ENCODE measurements at places on chromosomes 4 and X.

DNA sequence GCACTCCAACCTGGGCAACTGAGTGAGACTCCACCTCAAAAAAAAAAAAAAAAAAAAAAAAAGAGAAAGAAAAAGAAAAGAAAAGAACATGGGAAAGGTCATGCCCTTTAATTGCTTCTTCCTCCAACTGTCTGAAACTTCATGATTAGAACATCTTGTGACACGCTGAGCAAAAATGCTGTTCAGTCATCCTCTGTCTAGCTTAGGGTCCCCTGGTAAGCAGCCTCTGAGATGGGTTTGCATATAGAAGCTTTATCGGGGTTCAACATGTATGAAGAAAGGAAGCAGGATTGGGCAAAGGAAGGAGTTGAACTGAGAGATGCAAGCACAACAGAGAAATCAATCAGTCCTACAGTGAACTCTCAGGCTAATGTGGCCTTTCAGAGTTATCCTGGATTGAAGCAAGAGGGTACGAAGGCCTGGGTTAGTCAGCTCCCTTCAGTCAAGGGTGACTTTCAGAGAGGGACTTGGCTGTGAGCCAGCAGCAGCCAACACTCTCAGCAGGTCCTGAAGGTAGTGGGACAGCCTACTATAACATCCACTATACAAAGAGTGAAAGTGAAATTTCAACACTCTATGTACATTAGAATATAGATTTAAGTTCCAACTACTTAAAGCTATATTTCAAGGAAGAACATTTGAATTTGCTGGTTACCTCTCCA lies 11.4 kb downstream of the MAOB start:
- DNase-seq, result no peak

DNA sequence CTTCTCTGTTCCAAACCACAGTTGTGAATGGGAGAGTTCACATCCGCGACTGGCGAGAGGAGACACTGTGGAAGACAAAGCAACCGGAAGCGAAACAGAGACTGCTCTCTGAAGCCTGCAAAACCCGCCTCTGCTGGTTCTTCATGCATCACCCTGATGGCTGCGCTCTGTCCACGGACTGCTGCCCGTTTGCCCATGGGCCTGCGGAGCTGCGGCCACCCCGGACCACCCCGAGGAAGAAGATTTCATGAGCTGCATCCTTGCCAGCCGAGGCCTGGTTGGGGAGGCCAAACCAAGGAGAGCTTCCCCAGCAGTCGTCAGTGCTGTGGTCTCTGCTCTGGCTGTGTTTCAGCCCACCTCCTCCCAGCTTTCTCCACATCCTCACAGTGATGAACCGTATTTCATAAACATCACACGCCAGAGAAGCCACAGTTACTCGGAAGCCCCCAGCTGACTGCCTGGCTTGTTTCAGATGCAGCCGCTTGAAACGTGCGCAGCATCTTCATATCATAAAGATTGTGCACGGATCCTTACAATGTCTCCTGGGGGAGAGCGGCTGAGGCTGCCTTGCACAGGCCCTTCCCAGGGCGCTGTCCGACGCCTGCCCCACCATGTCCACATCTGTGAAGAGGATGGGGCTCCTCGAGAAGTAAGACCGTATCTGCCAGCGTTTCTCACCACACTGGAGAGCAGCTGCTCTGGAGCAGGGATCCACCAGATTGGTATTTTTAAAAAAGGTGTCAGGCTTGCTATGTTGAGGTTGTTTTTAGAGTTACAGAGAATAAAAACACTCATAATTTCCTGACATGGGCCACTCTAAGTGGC lies 35.4 kb downstream of the TRMT44 start:
- no peak for DNase-seq

DNA sequence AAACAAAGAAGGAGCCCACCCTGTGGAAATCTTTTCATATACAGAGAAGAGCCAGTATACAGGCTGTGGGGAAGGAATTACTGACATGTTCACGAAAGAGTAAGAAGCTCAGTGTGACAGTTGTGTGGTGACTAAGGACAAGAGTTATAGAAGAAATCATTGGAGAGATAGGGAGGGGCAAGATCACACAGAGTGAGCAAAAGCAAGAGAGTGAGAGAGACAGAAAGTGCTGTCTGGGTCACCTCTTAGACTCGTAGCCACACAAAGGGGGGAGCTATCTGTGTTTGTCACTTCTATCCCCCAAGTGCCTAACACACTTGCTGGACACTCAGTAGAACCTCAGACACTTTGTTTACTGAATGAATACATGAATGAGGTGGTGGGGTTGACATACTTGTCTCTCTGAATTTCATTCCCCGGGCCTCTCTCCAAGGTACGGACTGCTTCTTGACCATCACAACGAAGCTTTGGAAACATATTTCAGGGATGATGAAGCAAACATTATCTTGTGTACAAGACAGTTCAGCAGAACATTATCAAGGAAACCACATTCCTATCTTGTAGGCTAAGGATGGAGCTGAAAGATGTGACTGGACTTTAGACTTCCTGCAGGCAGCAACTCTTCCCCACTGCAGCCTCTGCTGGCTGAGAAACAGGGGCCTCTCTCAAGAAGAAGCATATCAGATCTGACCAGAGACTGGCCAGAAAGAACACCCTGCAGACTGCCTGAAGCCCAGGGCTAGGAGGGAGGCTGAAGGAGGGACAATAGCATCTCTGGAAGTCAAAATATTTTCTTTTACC lies 168.2 kb downstream of the AMELX start:
- no peak for DNase-seq

DNA sequence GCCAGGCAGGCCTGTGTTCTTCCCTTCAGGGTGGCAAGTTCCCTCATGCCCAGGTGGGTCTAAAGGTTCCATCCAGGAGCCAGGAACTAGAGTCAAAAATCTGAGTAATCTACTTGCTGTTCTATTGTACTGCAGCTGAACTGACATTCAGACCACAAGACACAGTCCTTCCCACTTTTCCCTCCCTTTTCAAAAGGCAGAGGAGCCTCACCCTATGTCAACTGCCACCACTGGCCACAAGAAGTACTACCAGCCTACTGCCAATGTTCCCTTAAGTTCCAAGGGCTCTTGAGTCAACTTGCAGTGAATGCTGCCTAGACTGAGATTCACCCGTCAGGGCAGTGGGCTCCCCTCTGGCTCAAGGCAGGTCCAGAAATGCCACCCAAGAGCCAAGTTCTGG lies 133.5 kb downstream of the FAM47B start:
- no peak for DNase-seq
